ENCODE measurements at places on chromosomes 5 and 9.

- DNase-seq: no peak
These were observed 61.8 kb downstream of the ALDH1A1 start for GRCh38 chr9:72891043-72891442.

GRCh38 chr9:107363516-107364152 is 80.6 kb downstream of the RAD23B start:
- DNase-seq: no peak

DNA sequence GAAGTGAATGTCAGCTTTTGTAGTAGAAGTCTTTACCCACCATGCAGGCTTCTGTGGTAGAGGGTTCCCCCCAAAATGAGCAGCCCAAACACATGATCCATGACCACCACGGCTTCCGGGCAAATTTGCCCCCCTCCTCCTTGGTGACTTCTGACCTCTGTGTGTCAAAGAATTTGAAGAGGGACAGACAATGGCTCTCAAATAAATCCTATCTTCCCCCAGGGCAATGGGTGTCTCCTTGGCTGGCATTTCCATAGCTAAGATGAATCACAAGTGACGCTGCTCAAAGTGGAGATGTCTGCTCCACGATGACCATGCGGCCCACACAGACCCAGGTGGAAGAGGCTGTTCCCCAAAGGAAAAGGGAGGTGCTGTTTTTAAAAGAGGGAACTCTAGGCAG is 30.2 kb upstream of the BOD1 start:
- no peak for DNase-seq

- no peak for DNase-seq
These were observed 35.3 kb upstream of the AIF1L start for GRCh38 chr9:131060900-131061630.

- DNase-seq: no peak
These were observed 32.0 kb downstream of the PLAC8L1 start for GRCh38 chr5:146073239-146073900.

DNA sequence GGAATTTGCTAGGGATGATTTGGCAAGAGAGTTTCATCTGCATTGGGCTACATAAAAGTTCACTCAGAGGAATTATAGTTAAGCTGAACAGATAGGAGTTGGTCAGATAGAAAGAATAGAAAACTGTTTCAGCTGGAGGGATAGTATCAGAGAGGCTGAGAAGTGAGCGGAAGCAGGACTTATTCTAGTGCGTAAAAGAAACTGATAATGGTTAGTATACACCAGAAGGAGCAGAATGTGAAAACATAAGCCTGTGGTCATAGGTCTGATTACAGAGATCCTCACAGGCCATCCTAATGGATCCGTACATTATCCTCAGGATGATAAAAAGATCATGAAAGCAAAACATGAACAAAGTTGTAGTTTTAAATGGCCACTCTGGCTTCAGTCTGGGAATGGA is 585.2 kb downstream of the BRINP1 start:
- no peak for DNase-seq

GRCh38 chr9:111805830-111806241 is 11.1 kb upstream of the SHOC1 start:
- no peak for DNase-seq

DNA sequence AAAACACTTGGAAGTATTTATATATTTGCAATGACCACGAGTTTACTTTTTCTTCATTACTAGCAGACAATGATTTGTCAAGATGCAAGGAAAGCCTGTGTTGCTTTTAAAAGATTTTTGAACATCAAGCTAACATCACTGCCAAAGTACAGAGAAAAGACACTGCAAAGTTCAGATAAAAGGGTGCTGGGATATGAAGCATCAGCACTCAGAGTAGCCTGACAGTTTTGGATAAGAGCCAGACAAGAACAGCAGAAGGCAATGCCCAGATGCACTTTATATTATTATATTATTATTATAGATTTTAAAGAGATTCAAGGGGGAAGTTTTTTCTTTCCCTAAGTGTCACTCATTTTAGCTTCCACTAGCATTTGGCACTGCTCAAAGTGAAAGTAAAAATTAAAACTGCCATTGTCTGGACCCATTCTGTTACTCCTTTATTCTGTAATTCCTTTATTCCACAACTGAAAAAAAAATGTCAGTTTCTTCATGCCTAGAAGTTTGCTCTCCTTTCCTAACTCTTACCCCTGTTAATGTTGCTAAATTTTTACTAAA is 240.6 kb downstream of the EFNA5 start:
- DNase-seq: no peak

DNA sequence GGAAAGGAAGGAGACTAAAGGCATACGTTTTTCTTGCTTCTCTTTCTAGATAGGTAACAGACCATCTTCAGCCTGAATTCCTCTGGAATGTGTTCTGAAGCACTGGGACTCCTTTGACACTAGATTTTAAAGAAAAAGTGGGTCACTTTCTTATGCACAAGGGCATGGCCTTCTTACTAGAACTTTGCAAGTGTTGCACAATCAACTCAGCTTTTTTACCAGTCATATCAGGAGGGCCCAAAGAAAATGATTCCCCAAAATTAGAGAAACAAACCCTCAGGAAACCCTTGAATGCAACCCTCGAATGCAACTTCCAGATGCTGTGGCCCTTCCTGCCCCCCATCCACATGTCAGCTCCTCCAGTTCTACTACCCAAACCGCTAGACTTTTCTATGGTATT is 93.9 kb downstream of the YTHDC2 start:
- no peak for DNase-seq

GRCh38 chr9:111966124-111966723 is 69.6 kb downstream of the UGCG start:
- DNase-seq: no peak

GRCh38 chr9:72827950-72828731 is 124.7 kb downstream of the ALDH1A1 start:
- DNase-seq: no peak

GRCh38 chr9:38042626-38043357 is 26.2 kb downstream of the SHB start:
- no peak for DNase-seq

DNA sequence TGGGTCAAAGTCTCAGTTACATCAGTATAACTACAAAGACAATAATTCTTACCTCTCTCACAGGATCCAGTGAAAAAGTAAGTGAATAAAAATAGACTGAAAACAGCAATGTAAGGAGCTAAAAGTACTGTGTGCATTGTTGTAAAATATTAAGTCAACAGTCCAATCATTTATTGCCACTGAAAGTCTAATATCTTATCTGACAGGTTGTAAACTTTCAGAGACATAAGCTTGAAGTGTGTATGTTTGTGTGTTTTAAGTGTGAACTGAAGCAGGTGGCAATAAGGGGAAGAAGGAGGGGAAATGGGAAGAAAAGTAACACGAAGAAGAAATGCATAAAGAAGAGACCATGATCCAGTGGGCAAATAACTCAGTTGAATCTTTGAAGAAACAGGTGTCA is 229.7 kb upstream of the TAS2R1 start:
- DNase-seq: no peak

DNA sequence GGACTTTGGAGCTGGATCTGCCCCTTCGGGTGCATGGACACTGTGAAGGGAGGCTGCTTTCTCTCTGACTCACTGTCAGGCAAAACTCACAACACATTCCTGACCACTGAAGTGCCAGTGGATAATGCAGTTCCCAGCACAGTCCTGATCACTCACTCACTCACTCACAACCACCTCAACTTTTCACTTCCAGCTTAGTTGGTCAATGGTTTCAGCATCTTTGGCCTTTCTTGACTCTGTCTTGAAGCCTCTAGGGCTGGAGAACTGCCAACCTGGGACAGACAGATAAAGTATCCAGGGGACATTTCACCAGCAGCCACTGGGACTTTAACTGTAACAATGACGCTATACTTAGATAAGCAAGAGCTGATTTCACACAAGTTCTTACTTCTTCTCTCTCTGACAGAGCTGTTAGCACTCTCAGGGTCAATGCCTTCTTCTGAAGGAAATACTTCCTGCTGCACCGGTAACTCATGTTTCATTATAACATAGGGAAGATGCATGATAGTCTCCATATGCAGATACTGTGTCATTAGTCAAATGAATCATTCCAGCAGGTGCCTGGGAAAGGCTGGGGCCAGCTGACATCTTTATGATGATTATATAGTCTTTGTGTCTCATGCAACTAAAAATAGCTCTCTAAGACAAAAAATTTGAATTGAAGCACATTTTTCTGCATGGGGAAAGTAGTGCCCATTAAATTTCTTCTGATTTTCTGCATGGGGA is 499.0 kb downstream of the SEMA5A start:
- DNase-seq: no peak

DNA sequence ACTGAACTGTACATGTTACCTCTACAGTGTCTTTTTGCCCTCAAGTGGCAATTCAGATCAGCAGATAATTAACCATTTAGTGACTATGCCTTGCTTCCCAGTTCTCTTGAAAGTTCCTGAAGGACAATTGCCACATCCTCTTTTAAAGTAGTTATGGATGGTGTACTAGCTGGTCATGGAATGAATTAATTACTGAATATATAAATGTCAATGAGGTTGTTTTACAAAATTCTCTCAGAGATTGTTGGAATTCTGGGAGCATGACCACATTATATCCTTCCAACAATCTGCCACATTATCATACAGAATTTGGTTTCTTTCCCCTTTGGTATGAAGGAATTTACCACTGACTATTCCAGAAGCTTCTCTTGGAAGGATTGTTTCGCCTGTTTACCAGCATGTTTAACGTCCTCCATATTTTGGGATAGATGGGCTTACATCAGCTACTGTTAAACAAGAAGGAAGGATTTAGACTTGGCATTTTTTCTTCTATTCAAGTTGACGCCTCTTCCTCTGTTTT is 176.4 kb downstream of the CD180 start:
- no peak for DNase-seq

- no peak for DNase-seq
These were observed 56.1 kb downstream of the SHB start for GRCh38 chr9:38012767-38013450.

GRCh38 chr5:55582256-55582655 is 47.5 kb upstream of the PLPP1 start:
- no peak for DNase-seq

- DNase-seq: no peak
These were observed 62.0 kb upstream of the IER5L start for GRCh38 chr9:129239946-129240490.

Measured in NT2/D1 (cell line).